ENCODE measurements at places on chromosomes 1 and 21.

DNA sequence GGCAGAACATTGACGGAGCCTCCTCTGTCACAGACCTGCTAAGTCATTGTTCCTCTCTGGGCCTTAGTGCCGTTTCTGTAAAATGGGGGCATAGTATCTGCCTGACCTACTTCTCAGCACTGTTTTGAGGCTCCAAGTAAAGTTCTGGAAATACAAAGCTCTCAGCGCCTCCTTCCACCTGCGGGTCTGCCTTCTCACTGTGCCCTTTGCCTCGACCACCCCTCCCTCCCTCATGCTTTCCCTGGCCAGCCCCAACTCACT is 15.4 kb upstream of the WASF2 start:
- no peak for DNase-seq

- no peak for DNase-seq
Measured at GRCh38 chr1:184222652-184223052, 164.2 kb upstream of the C1orf21 start.

- DNase-seq, result no peak
Measured at GRCh38 chr1:27529704-27530018, 39.7 kb upstream of the WASF2 start.

DNA sequence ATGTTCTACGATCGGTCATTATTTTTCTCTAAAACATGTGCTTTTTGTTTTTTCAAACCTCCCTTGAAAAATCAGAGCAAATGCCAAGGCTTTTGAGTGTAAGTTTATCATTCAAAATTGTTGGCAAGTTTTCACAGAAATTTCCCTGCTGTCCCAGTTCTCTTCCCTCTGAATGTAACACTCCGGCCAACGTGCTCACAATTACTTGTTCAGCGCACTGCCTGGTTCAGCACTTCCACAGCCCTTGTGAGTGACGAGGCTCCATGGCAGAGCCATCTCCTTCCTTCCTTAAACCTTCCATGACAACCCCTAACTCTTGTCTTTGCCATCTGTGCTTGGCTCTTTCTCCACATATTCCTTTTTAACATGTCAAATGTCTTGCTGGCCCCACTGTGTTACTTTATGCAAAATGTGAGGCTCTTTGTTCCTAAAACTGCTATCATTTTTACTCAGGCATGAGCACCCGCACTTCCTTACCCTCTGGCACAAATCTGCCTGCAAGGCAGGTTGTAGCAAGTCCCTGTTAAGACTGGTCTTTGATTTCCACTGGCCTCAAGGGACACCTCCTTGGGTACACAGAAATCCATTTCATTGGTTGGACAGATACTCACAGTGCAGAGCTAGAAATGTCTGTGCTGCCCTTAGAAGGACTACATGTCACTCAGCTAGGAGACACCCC is 142.8 kb downstream of the HUNK start:
- DNase-seq, result no peak

DNA sequence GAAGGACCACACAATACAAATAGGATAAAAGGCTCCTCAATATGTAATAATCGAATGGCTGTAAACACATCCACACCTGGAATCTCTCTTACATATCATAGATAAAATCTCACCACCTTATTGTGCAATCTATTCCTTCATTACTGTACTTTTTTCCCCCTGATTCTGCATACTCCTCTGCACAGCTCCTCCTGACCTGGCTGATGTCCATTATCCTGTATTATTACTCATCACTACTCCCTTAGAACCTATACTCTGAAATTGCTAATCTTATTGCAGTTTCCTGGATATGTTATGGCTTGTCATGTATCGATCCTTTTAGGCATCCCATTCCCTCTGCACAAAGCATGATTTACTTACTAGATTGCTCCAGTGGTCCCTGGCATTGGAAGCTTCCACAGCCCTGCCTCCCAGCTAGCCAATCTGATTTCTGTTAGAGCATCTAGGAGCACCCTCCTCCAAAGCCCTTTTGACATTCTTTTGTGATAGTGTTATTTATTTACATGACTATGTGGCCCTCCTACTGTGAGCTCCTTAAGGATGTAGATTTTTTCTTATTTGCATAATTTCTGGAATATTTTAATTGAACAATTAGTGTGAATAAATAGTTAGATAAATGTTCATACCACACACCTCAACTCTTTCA is 24.2 kb upstream of the PHGDH start:
- DNase-seq, result no peak

GRCh38 chr1:178724728-178725465 is at the start of gene RALGPS2:
RALGPS2 (plus strand) TSS chr1:178725244; CDS start chr1:178776765, 51,521 bp downstream.
- DNase-seq, result no peak

- DNase-seq, result no peak
Measured at GRCh38 chr21:46617267-46618051, 12.6 kb upstream of the S100B start.

GRCh38 chr1:116159177-116159576 is 48.0 kb downstream of the MAB21L3 start:
- DNase-seq, result no peak

DNA sequence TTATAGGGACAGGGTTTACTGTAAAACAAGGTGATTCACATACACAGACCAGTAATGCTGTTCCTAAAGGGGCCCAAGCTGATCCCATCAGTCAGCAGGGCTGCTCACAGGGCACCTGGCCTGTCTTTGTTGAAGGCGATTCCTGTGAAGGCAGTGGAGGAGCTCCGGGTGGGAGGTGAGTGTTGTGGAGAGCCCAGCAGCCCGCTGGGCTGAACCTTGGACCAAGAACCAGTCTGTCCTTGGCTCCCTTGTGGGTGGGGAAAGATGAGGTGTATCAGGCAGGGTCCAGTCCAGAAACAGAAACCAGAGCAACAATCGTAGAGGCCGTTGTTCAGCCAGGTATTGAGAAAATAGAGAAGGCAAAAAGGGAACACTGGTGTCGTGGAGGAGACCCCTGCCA is 12.5 kb downstream of the PDXK start:
- DNase-seq, result no peak

DNA sequence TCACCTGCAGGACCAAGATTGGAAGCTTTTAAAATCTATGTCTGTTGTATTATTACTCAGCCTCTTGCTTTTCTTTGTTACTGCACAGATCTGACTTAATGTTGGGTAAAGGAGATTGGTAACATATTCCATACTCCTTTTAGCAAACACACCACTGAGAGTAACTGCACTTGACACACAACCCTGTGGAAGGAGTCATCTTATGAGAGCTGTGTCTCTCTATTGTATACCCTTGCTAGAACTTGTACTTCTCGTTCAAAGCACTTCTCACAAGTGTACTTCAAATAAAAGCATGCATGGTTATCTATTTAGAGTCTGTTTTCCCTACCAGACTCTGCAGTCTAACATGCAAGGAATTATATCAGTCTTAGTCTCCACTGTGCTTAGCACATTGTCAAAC is 813.4 kb downstream of the ADGRL2 start:
- DNase-seq, result no peak

DNA sequence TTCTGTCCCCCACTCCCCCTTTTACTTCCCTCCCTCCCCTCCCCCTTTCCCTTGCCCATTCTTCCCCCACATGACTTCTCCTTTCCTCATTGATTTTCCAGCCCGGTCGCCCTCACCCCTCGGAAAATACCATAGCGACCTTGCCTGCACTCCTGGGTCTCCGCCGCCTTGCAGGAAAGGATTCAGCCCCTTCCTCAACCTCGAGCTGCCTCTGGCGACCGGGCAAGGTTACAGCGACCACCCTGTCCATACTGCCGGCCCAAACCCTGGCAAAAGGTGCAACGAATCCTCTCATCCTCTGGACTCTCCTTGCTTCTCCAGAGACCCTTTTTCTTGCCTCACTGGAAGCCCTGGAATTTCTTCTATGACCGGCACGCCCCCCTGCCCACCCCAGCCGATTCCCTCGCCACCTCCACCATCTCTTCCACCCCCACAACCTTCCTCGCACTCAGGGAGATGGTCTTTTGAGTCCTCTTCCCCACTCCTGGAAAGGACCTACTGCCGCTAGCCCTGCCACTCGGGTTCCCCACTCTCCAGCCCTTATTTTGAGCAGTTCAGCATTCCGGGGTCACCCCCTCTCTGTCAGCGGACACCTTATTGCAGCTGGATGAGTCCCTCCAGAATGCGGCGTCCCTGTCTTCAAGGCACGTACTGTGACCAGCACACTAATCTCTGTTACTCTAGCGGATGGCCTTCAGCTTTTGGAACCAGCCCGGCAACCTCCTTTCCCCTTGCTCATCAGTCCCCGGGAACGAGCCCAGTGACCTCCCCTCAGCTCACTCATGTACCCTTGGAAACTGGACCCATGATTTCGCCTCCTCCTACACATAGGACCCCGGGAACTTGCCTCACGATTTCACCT is 846 bp downstream of the NSUN4 start:
- DNase-seq, result no peak

DNA sequence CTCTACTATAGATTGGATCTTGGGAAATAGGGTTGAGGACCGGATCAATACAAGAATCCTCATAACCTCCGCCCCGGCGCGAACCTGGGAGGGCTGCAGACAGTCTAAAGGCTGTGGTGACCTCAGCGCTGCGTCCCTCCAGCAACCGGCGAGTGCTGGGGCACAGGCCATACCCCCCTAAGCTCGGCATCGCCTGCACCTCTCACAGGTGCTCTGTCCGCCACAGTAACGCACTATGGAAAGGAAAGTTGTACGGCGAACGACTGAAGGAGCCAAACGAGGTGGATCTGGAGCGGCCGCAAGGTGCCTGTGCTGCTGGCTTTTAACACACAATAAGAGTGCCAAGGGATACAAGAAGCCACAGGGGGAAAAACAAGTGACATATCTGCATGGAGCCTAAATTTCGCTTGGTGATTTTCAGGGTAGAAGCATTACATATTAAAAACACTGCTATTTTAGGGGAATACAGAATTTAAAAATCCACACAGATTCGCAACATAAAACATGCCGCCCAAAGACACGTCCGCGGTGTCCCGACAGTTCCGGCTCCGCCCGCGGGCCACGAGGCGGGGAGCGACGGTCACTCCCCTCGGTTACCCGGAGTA is 1.4 kb upstream of the RBM15 start:
- no peak for DNase-seq

- no peak for DNase-seq
Measured at GRCh38 chr1:214417545-214418210, 133.7 kb downstream of the PTPN14 start.

- DNase-seq, result no peak
Measured at GRCh38 chr1:214397497-214397896, 116.5 kb downstream of the SMYD2 start.

GRCh38 chr1:115830963-115831362 is 10.0 kb downstream of the NHLH2 start:
- DNase-seq, result no peak

- no peak for DNase-seq
Measured at GRCh38 chr1:1004780-1005697, 5.1 kb upstream of the HES4 start.

GRCh38 chr1:174700775-174701174 is 253.0 kb downstream of the GPR52 start:
- DNase-seq, result no peak

- no peak for DNase-seq
Measured at GRCh38 chr1:165424454-165425216, 20.3 kb downstream of the RXRG start.

- no peak for DNase-seq
Measured at GRCh38 chr1:42934541-42935312, 23.9 kb downstream of the SLC2A1 start.

DNA sequence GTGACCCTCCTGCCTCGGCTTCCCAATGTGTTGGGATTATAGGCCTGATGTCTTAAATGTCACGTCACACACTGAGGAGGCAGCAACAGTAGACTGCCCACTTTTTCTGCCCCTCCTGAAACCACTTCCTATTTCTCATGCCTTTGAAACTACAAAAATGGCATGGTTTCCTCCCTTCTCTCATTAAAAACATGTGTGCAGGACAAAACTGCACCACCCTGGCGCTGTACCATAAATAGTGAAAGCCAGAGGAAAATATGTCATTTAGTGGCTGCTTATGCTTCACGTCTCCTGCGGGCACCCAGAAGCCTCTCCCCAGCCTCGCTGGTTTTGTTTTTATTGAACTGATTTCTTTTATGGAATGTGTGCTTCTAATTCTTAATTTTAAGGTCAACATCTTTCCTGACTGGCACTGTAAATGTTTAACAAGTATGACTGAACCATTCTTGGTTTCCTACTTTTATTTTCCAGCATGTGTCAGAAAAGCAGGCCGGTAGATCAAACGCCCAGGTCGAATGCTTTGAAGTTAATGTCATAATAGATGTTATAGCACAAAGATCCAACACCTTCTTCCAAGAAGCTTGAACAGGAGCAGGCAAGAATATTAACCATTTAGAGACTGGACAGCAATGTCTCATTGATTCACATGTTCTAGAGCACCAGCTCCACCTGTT is 59.6 kb upstream of the C1orf87 start:
- no peak for DNase-seq

- DNase-seq, result no peak
Measured at GRCh38 chr21:31553461-31553860, 106.0 kb upstream of the SOD1 start.

- DNase-seq, result no peak
Measured at GRCh38 chr1:61174060-61174795, 91.9 kb downstream of the NFIA start.

Measured in cortex of kidney (tissue), 1 donor.